Kidney (tissue), 22 donors: ENCODE measurements at places on chromosomes 7 and 10. TPM values are rescaled to one million over a fixed set of nuclear protein-coding genes. Genes with fewer than 3 reads are reported as not detected.

DNA sequence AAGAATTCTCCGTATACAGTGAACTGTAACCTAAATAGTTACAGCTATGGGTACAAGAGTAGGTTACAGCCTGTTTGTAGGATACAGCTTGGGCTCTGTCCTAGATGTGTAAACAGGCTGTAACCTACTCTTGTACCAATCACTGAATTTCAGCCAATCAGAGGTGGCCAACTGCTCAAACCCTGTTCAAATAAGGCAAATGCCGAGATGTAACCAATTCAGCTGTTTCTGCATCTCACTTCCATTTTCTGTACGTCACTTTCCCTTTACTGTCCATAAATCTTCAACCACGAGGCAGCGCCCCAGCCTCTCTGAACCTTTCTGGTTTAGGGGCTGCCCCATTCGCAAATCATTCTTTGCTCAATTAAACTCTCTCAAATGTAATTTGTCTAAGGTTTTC lies 8.3 kb upstream of the MMP21 start:
- peak; percentile 55 for DNase-seq
- no peak overlapping the region for H3K27ac ChIP-seq
- H3K36me3 ChIP-seq: no peaks in the 10 kb centered on the region
- H3K4me3 ChIP-seq: no peak overlapping the region

- H3K36me3 ChIP-seq: no peaks in the 10 kb centered on the region
- H3K27ac ChIP-seq: no peak overlapping the region
- no peaks in the 10 kb centered on the region for H3K27me3 ChIP-seq
- DNase-seq: no peak
These were observed 259.7 kb downstream of the DNAJB6 start for GRCh38 chr7:157596471-157596870.

GRCh38 chr10:84820120-84820519 lies 491.7 kb downstream of the CCSER2 start:
- no peak overlapping the region for H3K27ac ChIP-seq
- H3K36me3 ChIP-seq: no peaks in the 10 kb centered on the region
- H3K27me3 ChIP-seq: no peaks in the 10 kb centered on the region

The POLR2J2 gene
- total RNA-seq: 10.5 TPM

DNA sequence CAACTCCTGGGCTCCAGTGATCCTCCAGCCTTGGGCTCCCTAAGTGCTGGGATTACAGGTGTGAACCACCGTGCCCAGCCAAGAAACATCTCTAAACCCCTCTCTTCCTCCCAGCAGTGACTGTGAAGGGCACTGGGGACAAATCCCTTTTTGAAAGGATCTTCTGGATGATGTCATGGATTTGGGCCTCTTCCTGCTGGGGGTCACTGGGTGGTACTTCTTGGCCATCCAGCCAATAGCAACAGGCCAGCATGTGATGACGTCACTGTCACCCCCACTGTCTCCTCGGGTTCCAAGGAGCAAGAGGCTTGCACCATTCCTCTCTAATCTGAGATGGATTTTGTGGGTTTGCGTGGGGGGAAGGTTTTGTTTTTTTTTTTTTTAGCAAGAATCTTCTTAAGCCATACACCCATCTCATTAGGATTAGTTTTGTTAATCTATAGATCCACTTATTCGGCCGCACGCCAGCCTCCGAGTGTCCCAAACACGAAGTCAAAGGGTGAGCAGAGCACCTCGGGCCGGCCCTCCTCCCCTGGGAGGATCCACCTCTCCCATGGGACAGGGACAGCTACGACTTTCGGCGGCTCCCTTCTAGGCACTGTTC lies 29.4 kb upstream of the TNRC18 start:
- H3K27me3 ChIP-seq: no peaks in the 10 kb centered on the region
- no peak overlapping the region for H3K4me3 ChIP-seq
- H3K4me1 ChIP-seq: no peaks in the 10 kb centered on the region
- no peaks in the 10 kb centered on the region for H3K36me3 ChIP-seq
- H3K27ac ChIP-seq: no peak overlapping the region

GRCh38 chr10:21364196-21365114 lies 161.0 kb downstream of the SKIDA1 start:
- H3K4me1 ChIP-seq: peaks cover 17% of the 10 kb centered on the region
- no peak overlapping the region for H3K4me3 ChIP-seq
- H3K36me3 ChIP-seq: no peaks in the 10 kb centered on the region
- H3K27ac ChIP-seq: peak overlapping the region; percentile 1
- no peaks in the 10 kb centered on the region for H3K27me3 ChIP-seq

- no peaks in the 10 kb centered on the region for H3K4me1 ChIP-seq
- H3K27me3 ChIP-seq: no peaks in the 10 kb centered on the region
- H3K36me3 ChIP-seq: no peaks in the 10 kb centered on the region
These were observed 536.4 kb downstream of the GRM8 start for GRCh38 chr7:126716321-126716720.
